ENCODE measurements at places on chromosomes 3 and 15.

DNA sequence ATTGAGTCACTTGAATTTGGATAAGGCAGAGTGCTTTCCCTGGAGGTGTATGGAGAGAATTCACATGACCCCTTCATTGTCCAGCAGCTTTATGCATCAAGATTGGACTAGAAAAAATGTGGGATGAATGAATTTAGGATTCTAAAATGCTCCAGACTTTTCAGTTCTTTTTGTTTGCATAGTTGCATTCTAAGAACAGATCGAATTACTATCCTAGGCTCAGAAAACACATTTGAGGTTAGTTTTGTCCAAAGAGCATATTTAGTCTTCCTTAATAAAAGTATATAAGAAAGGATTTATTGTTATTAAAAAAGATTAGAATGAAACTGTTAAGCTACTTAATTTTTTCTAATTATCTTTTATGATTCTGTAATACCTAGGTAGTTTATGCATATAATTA is 127.4 kb downstream of the UBE2E2 start:
- no peak for DNase-seq

DNA sequence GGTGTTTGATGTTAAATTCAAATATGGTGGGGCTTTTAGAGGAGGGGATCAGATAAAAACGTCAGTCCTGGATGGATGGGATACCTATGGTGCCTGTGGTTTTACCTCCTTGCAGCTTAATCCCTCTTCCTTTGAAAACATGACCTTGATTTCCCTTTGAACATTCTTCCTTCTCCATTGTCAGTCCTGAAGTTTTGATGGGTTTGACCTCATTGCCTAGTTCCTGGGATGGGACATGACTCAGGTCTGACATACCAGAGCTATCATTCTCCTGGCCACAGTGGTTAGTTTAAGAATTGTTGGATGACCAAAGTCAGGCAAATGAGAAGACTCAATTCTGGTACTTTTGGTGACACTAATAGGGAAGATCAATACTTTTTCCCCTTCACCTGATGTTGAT is 87.2 kb downstream of the PRICKLE2 start:
- no peak for DNase-seq

GRCh38 chr3:67863869-67864268 is 209.5 kb upstream of the SUCLG2 start:
- peak; percentile 48 for DNase-seq

GRCh38 chr15:47475336-47475735 is 242.0 kb upstream of the SEMA6D start:
- DNase-seq, result peak; percentile 47

DNA sequence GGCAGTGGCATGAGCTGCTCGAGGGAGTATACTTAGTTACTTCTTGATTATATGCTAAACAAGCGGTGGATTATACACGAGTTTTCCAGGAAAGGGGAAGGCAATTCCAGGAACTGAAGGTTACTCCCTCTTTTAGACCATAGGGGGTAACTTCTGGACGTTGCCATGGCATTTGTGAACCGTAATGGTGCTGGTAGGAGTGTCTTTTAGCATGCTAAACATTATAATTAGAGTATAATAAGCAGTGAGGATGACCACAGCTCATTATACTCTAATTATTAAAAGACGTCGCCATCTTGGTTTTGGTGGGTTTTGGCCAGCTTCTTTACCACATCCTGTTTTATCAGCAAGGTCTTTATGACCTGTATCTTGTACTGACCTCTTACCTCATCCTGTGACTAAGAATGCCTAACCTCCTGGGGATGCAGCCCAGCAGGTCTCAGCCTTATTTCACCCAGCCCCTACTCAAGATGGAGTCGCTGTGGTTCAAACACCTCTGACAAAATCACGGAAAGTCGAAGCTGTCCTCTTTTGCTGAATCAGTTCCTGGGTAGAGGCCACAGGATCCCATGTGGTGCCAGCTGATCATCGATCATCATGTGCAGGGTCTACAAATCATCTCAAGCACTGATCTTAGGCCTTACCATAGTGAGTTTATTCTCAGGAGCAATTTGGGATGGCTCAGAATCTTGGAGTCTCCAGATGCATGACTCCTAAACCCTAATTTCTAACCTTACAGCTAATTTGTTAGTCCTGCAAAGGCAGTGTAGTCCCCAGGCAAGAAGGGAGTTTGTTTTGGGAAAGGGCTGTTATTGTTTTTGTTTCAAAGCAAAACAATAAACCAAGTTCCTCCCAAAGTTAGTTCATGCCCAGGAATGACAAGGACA is 149.1 kb downstream of the TJP1 start:
- DNase-seq, result no peak

DNA sequence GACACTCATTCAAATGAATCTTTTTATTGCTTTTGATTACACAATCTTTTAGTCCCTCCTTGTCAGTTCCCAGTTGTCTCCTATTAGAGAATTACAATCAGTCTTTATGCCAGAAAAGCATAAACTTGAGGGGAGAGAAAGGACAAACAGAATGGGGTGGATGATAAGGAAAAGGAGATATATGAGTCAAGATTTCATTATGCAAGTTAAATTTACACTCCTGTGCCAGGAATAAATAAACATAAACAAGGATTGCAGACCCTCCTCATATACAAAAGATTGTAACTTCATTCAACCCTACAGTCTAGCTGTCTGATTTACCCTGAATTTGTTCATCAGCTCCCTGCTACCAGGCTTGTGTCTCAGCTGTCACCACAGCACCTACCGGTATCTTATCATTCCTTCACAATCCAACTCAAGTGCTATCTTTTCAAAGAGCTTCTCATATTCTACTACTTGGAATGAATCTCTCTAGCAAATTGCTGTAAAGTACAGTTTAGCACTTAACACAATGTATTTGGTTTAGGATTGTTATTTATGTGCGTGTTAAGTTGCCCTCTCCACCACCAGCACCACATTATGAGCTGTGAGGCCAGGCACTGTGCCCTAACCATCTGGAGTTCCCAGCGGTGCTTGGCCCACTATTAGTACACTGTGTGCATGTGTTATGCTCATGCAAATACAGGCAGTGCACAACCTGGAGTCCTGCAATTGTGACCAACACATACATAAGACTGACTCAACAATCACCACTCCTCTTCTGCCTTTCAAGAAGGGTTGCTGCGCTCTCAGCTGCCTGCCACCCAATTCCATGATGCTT is 504.1 kb downstream of the TBL1XR1 start:
- no peak for DNase-seq

GRCh38 chr3:62193586-62194345 is 179.6 kb downstream of the FEZF2 start:
- DNase-seq, result no peak

DNA sequence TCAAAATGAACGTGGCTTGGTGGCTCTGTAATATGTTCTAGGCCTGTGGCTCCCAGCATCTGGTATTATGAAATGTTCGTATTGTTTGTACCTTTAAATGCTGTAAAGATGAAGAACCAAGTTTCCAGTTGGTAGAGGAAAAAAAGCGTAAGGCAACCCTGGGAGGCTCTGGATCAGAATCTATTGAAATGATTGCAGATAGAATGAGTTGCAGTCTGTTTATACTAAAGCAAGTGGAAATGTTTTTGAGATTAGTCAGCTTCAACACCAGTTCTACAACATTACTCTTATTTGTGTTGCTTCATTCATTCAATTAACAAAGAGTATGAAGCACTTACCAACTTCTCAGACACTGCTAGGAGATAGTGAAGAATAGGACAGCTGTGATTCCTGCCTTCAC is 5.3 kb downstream of the ARL6IP5 start:
- DNase-seq, result peak; percentile 60

GRCh38 chr3:29319798-29320197 is 38.9 kb downstream of the RBMS3 start:
- DNase-seq, result no peak

- DNase-seq, result no peak
Observed at GRCh38 chr3:47149339-47149933, 14.5 kb downstream of the SETD2 start.

- no peak for DNase-seq
Observed at GRCh38 chr3:117628823-117629291, 919.3 kb downstream of the TUSC7 start.

GRCh38 chr3:14216257-14217048 is 37.8 kb downstream of the LSM3 start:
- peak; percentile 85 for DNase-seq

DNA sequence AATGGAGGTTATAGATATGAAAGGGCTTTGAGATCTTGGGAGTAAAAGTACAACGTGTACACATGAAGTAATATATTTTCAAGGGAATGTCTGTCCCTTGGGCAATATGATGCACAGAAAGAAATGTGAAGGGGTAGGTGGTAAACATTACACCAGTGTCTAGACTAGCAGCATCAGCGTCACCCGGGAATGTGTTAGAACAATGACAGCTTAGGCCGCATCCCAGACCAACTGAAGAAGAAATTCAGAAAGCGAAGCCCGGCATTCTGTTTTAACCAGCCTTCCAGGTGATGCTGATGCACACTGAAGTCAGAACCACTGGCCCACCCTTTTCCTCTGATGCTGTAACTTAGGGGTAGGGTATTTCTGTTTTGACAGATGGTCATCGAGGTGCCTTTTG is 6.3 kb downstream of the INAFM2 start:
- DNase-seq, result no peak

GRCh38 chr3:82114589-82114988 is 353.1 kb upstream of the GBE1 start:
- no peak for DNase-seq

- no peak for DNase-seq
Observed at GRCh38 chr15:75714195-75714594, 1.5 kb upstream of the CSPG4 start.

DNA sequence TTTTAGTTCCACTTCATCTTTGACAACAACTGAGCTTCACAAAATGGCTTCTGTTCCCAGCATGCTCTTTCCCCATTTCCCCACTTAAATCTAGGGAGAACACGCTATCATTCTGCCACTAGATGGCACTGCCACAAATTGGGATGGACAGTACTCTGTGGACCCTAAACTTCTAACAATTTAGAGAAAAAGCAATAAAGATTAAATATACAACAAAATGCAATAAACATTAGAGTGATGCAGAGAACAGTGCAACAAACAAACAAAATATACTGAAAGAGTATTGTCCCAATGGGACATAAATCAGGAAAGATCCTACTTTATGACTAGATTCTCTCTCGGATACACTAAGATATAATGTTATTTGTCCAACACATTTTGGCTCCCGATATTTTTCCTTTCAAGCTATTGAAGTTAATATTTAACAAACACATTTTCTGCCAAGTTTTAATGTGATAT is 169.7 kb upstream of the TMCO5A start:
- DNase-seq, result peak; percentile 48

DNA sequence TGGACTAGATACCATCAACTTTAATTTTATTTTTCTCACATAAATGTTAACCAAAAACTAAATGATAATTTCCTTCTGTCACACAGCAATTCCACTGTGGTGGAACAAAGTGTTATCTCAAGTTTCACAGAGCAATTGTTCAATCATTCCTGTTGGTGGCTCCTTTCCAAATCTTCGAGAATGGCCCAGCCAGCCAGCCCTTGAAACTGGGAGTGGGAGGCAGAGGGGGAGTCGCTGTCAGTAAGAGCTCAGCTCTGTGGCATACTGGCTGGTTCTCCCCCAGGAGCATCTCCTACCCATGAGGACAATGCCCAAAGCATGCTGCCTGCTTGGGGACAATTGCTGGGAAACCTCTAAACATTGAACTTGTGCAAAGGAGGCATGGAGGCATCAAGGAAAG is 47.7 kb downstream of the MECOM start:
- peak; percentile 18 for DNase-seq

- DNase-seq, result no peak
Observed at GRCh38 chr3:66898155-66898554, 100.0 kb upstream of the KBTBD8 start.

GRCh38 chr3:27423463-27423862 is 54.3 kb upstream of the NEK10 start:
- peak; percentile 8 for DNase-seq

- no peak for DNase-seq
Observed at GRCh38 chr3:42224658-42225421, 41.1 kb downstream of the CCK start.

DNA sequence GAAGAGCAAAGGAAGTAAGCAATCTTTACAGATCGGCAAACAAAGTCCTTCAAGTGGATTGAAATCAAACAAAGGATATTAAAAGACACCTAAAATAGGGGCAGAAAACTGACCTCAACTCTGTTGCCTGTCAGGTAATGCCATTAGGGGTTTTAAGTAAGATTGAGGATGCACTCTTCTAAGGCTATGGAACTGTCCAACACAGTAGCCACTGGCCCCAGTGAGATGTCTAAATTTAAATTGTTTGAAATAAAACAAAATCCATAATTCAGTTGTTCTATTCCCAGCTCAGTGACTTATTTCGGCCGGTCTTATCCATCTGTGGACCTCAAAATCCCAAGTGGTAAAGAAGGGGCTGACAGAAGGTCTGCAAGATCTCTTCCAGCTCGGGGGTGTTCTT is 49.5 kb upstream of the LMCD1 start:
- DNase-seq, result no peak

DNA sequence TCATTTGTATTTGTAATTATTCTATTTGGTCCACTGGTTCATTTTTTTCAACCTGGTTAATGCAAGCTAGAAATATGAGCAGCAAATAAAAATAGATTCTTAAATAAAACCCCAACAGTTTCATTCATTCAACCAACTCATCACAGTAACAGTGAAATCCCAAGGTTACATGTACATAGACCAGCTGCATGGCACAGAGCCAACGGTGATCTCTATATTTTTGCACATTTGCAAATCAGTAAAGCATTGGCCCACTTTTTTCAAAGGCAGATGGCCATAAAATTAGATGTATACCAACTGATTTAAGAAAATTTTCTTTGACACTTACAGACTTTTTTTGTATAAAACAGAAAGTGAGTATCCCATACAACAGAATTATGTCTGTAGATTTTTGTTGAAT is 49.3 kb downstream of the STRIT1 start:
- no peak for DNase-seq

DNA sequence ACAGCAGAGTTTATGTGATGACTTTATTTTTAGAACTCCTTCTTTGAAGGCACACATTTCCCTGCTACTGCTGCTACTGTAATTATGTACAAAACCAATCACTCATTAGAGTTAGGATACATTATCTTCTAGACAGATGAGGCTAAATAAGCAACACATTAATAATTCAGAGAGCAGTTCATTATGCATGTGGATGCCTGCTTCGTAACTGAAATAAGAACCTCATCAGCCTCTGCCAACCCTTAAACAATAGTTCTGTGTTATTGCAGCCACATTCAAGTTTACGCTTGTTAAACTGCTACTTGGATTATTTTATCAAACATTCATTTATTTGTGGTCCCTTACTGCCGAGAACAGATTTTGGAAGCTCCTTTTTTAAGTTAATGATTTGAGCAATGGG is 52.5 kb upstream of the C15orf61 start:
- DNase-seq, result no peak

- DNase-seq, result no peak
Observed at GRCh38 chr3:24042174-24043059, 97.3 kb downstream of the NR1D2 start.

- no peak for DNase-seq
Observed at GRCh38 chr15:29266052-29266582, 3.5 kb downstream of the NSMCE3 start.
